Astrocyte (in vitro differentiated cells and primary cell): ENCODE measurements at places on chromosomes 6 and 20. TPM values are rescaled to one million over a fixed set of nuclear protein-coding genes. Genes with fewer than 3 reads are reported as not detected.

GRCh38 chr20:38935285-38935684, 9.1 kb downstream of the FAM83D start:
- H3K27me3 ChIP-seq = no peaks in the 10 kb centered on the region
- H3K27ac ChIP-seq = no peak overlapping the region
- DNase-seq = no peak
- no peak overlapping the region for H3K4me3 ChIP-seq
- peaks cover 15% of the 10 kb centered on the region for H3K4me1 ChIP-seq
- no peaks in the 10 kb centered on the region for H3K36me3 ChIP-seq

GRCh38 chr6:163892824-163893561, 478.5 kb downstream of the QKI start:
- no peaks in the 10 kb centered on the region for H3K36me3 ChIP-seq
- H3K27me3 ChIP-seq = no peaks in the 10 kb centered on the region
- no peak overlapping the region for H3K4me3 ChIP-seq
- H3K27ac ChIP-seq = no peak overlapping the region
- no peak for DNase-seq
- H3K4me1 ChIP-seq = peaks cover 6% of the 10 kb centered on the region

- DNase-seq = no peak
- no peaks in the 10 kb centered on the region for H3K27me3 ChIP-seq
- no peaks in the 10 kb centered on the region for H3K36me3 ChIP-seq
- H3K4me1 ChIP-seq = no peaks in the 10 kb centered on the region
- no peak overlapping the region for H3K4me3 ChIP-seq
Measured at GRCh38 chr6:65896140-65896539, 189.1 kb upstream of the EYS start.

DNA sequence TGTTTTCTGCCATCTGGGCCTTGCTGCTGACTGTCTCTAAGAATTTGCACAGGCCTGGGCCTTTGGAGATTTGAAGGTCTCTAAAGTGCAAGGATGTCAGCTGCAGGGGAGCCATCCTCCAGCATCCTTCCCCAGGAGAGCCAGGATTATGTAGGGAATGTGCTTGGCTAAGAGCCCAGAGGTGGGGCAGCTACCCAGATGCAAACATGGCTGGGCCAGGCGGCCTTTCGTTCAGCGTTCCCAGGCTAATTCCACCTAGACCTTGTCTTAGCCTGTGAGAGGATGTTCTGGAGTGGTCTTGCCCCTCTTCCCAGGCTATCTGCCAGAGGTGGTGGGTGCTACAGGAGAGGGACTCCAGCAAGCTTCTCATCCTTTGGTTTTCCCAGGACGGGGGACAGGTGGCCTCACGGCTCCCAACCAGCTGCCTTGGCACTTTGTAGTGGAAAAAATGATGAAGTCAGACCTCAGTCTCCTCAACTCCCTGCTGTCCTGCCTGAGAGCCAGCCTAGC, 7.7 kb upstream of the PTGIS start:
- H3K4me3 ChIP-seq = no peak overlapping the region
- peaks cover 25% of the 10 kb centered on the region for H3K4me1 ChIP-seq
- H3K36me3 ChIP-seq = no peaks in the 10 kb centered on the region
- H3K27ac ChIP-seq = no peak overlapping the region
- H3K27me3 ChIP-seq = peaks cover 9% of the 10 kb centered on the region

DNA sequence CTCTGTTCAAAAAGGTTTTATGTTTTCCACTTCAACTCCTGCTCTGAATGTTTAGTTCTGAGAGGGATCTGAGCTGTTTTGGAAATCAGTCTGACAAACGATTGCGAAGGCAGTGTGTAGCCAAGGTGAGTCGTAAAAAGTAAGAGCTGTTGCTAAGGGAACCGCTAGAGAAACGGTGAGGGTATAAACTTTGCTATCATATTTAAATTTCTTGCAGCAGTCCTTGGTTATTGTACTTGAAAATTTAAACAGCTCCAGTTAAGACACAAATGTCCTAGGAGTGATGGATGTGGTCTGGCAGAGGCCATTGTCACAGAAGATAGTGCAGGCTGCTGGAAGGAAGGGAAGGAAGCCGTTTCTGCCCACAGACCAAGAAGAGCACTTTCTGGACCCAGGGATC, 64.9 kb upstream of the CITED2 start:
- no peak for DNase-seq
- H3K4me3 ChIP-seq = no peak overlapping the region
- peaks cover 10% of the 10 kb centered on the region for H3K4me1 ChIP-seq
- no peaks in the 10 kb centered on the region for H3K36me3 ChIP-seq

GRCh38 chr6:37657112-37657886, 40.4 kb downstream of the MDGA1 start:
- H3K27ac ChIP-seq = no peak overlapping the region
- H3K4me3 ChIP-seq = no peak overlapping the region
- H3K4me1 ChIP-seq = peaks cover 9% of the 10 kb centered on the region
- DNase-seq = peak; percentile 28

DNA sequence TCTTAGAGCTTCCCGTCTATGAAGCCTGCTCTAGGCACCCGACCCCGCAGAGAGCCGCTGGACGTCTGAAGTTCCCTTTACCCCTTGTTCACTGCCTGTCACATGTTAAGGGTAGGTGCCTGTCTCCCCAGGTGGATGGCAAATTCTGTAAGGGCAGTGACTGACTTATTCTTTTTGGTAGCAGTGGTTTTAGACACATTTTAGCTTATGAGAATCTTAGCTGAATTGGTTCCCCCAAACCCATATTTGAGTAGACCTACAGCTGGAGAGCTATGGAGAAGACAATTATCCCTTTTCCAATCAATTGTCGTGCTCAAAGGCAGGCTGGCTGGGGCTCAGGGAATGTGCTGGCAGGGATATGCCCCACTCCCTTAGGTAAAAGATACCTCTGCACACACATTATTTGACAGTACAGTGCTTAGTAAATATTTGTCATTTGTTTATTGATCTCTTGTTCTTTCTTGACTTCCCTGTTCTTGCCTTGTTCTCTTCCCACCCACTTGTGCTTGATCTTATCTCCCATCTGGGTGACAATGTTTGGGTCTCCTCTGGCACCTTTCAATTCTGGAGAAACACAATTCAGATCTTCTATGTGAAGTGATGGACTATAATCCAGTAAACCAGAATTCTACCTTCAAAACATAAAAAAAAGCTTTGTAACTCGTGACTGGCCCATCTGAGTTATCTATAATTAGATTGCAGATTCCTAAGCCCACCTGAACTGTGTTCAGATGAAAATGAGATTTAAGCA, 114.3 kb upstream of the SLC2A12 start:
- peaks cover 22% of the 10 kb centered on the region for H3K4me1 ChIP-seq
- no peak for DNase-seq
- no peak overlapping the region for H3K27ac ChIP-seq
- peaks cover 39% of the 10 kb centered on the region for H3K36me3 ChIP-seq
- no peaks in the 10 kb centered on the region for H3K27me3 ChIP-seq

GRCh38 chr6:106305740-106306139, 19.8 kb downstream of the ATG5 start:
- no peak overlapping the region for H3K4me3 ChIP-seq
- no peak overlapping the region for H3K27ac ChIP-seq
- H3K4me1 ChIP-seq = peaks cover 19% of the 10 kb centered on the region
- DNase-seq = no peak
- H3K36me3 ChIP-seq = no peaks in the 10 kb centered on the region
- H3K27me3 ChIP-seq = no peaks in the 10 kb centered on the region

DNA sequence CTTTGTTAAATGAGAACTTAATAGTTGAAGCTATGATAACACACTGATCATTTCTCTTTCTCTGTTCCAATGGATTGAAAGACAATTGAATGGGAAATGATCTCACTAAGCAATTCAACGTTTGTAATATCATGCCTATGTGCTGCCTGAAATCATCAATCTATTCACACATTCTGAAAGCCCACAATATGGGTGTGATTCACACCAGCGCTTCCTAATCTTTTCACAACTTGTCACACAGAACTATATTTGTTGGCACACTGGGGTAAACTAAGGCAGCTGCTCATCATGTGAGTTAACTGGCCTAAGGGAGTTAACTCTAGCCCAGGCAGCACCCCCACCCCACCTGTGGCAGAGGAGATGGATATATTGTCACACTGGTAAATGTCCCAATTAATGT, 37.1 kb upstream of the UTRN start:
- peaks cover 15% of the 10 kb centered on the region for H3K4me1 ChIP-seq
- no peaks in the 10 kb centered on the region for H3K36me3 ChIP-seq
- H3K4me3 ChIP-seq = no peak overlapping the region

GRCh38 chr6:107786709-107787588, 37.2 kb downstream of the SCML4 start:
- H3K4me1 ChIP-seq = no peaks in the 10 kb centered on the region
- H3K27ac ChIP-seq = no peak overlapping the region
- no peak for DNase-seq
- H3K36me3 ChIP-seq = no peaks in the 10 kb centered on the region
- H3K4me3 ChIP-seq = no peak overlapping the region

DNA sequence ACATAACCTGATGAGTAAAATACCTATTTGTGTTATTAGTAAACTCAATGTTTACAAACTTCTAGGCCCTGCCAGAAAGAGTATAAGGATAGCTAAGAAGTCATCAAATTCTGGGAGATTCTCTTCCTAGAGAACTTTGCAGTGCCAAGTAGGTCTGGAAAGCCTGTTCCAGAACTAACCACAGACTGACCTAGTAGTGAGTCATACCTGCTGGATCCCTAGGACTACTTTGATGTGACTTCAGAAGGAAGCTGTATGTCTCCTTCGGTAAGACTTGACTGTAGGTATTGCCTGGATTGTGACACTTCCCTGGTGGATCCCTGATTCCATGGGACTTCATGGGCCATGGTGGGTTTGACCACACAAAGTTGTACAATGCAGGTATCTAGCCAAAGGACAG, 131.7 kb downstream of the DNAH8 start:
- no peak overlapping the region for H3K27ac ChIP-seq
- DNase-seq = peak; percentile 27
- no peak overlapping the region for H3K4me3 ChIP-seq

DNA sequence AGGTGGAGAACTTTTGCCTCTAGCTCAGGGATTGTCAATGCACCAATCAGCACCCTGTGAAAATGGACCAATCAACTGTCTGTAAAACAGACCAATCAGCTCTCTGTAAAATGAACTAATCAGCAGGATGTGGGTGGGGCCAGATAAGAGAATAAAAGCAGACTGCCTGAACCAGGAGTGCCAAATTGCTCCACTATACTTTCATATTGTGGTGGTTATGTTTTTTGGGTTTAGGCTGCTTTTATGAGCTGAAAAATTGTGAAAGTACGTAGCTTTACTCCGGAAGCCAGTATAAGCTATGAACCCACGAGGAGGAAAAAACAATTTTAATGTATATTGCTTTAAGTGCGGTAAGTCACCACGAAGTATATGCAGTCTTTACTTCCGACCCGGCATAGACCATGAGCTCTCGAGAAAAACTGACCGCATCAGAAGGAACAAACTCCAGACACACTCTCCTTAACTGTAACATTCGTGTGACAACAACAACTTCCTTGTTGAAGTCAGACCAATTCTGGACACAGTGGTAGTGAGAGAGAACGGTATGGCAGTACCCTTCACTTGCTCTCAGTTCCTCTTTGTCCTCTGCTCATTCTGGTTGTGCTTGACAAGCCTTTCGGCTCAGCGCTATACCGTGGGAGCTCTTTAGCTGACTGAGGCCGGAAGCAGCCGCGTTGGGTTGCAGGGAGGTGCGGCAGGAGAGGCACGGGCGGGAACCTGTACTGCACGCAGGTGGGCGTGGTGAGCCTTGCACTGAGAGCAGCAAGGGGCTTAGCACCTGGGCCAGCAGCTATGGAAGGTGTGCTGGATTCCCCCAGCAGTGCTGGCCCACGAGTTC, 81.9 kb upstream of the E2F3 start:
- DNase-seq = no peak
- no peaks in the 10 kb centered on the region for H3K27me3 ChIP-seq
- no peak overlapping the region for H3K27ac ChIP-seq
- no peaks in the 10 kb centered on the region for H3K36me3 ChIP-seq
- H3K4me1 ChIP-seq = no peaks in the 10 kb centered on the region
- no peak overlapping the region for H3K4me3 ChIP-seq

DNA sequence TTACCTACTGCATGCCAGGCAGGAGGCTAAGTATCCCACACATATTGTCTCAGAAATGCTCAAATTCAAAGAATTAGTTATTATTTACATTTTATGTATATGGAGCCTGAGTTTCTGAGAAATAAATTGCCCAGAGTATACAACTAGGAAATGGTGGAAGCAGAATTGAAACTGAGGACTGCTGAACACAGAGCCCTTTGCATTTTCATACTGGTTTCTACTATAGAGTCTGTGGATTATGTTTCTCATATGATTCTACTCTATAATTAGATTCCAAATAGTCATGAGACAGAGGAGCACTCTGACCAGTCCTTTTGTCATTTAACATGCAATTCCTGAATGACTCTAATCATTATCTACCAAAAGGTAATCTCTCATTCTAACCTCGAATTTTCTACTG, 254.3 kb downstream of the LMBRD1 start:
- H3K4me1 ChIP-seq = no peaks in the 10 kb centered on the region
- H3K36me3 ChIP-seq = no peaks in the 10 kb centered on the region
- no peak overlapping the region for H3K27ac ChIP-seq
- H3K27me3 ChIP-seq = no peaks in the 10 kb centered on the region
- DNase-seq = no peak

GRCh38 chr6:33915134-33915533, 111.3 kb upstream of the MLN start:
- H3K4me1 ChIP-seq = no peaks in the 10 kb centered on the region
- H3K4me3 ChIP-seq = no peak overlapping the region
- peaks cover 10% of the 10 kb centered on the region for H3K27me3 ChIP-seq
- no peaks in the 10 kb centered on the region for H3K36me3 ChIP-seq
- DNase-seq = no peak

- no peaks in the 10 kb centered on the region for H3K27me3 ChIP-seq
- H3K36me3 ChIP-seq = no peaks in the 10 kb centered on the region
- no peak overlapping the region for H3K4me3 ChIP-seq
- peak overlapping the region; percentile 97 for H3K27ac ChIP-seq
- peak; percentile 57 for DNase-seq
Measured at GRCh38 chr20:25238319-25239037, 9.4 kb upstream of the PYGB start.

DNA sequence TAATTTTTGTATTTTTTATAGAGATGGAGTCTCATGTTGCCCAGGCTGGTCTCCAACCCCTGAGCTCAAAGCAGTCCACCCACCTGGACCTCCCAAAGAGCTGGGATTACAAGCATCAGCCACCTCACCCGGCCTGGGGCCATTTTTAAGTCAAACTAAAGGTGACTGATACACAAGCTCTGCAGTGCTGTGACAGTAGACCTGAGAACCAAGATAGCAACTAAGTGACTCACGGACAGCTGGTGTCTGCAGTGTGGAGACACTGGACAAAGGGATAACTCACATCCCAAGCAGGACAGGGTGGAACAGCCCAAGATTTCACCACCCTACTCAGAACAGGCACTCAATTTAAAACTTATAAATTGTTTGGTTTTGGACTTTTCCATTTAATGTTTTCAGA, 402.5 kb downstream of the CD83 start:
- H3K27ac ChIP-seq = no peak overlapping the region
- no peaks in the 10 kb centered on the region for H3K36me3 ChIP-seq
- H3K27me3 ChIP-seq = no peaks in the 10 kb centered on the region
- H3K4me1 ChIP-seq = no peaks in the 10 kb centered on the region

Gene CGA
- 1.5 and 2.0 TPM in 2 replicates for total RNA-seq

Gene GGTLC1
- not detected in 2 replicates for total RNA-seq

Gene PCIF1
- 12.9 and 13.0 TPM in 2 replicates for total RNA-seq

Gene FAXC
- 7.4 and 9.9 TPM in 2 replicates for total RNA-seq

Gene PDCD2
- total RNA-seq = 60.2 and 68.4 TPM in 2 replicates

Gene PPP1R16B
- total RNA-seq = 0.41 and 0.68 TPM in 2 replicates

Gene TREM2
- not detected in 2 replicates for total RNA-seq

Gene KCNB1
- 0.38 and 0.48 TPM in 2 replicates for total RNA-seq

Gene SLC13A3
- total RNA-seq = 0.50 and 0.66 TPM in 2 replicates

Gene CALHM5
- 1.8 and 1.9 TPM in 2 replicates for total RNA-seq
